HT-29 (cell line): ENCODE measurements at places on chromosomes 12 and 14. TPM values are rescaled to one million over a fixed set of nuclear protein-coding genes. Genes with fewer than 3 reads are reported as not detected.

The KLRC4 gene
- 0.10 TPM in 1 of 2 replicates, not detected in the other for total RNA-seq

The DPPA3 gene
- total RNA-seq, result not detected in 2 replicates

The KRT73 gene
- total RNA-seq, result not detected in 2 replicates

The KLRD1 gene
- total RNA-seq, result not detected in 2 replicates

The LPCAT3 gene
- 35.9 and 37.3 TPM in 2 replicates for total RNA-seq

The RTL1 gene
- total RNA-seq, result not detected in 2 replicates

The STAC3 gene
- 0.41 and 1.1 TPM in 2 replicates for total RNA-seq
